ENCODE measurements at places on chromosomes 5 and 9. TPM values are rescaled to one million over a fixed set of nuclear protein-coding genes. Genes with fewer than 3 reads are reported as not detected.

GRCh38 chr5:107979291-107979690 lies 308.6 kb upstream of the EFNA5 start:
- DNase-seq: no peak

DNA sequence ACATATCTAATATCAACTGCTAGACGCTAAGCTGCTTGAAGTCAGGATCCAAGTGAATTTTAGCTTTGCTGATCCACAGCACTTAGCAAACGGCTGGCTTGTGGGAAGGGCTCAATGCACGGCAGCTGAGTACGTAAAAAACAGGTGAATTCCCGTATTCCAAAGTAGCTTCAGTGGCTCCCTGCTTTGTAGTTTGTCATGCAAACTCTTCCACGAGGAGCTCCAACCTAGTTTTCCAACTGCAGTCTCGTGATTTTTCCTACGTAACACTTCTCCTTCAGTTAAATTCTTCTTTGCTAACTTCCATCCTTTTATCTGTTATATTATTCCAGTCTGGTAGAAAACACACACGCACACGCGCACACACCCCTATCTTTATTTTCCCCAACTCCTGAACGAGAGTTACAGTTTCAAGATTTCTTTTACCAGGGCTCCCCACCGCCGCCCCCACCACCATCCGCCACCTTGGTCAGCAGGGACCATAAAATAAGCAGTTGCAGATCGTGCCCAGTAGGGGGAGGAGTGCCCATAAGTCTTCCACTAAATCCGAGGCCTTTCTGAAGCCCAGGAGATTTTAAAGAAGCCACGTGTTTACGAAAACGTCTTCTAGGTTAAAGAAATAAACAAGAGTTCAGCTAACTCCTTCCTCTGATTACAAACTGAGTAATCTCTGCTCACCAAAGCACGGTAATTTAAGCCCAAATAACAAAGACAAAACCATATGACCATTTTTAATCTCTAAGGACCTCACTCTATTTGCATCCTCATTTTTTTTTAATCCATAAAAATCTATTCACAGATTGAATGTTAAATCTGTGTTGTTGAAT lies 34.8 kb upstream of the TRIO start:
- peak; percentile 86 for DNase-seq

DNA sequence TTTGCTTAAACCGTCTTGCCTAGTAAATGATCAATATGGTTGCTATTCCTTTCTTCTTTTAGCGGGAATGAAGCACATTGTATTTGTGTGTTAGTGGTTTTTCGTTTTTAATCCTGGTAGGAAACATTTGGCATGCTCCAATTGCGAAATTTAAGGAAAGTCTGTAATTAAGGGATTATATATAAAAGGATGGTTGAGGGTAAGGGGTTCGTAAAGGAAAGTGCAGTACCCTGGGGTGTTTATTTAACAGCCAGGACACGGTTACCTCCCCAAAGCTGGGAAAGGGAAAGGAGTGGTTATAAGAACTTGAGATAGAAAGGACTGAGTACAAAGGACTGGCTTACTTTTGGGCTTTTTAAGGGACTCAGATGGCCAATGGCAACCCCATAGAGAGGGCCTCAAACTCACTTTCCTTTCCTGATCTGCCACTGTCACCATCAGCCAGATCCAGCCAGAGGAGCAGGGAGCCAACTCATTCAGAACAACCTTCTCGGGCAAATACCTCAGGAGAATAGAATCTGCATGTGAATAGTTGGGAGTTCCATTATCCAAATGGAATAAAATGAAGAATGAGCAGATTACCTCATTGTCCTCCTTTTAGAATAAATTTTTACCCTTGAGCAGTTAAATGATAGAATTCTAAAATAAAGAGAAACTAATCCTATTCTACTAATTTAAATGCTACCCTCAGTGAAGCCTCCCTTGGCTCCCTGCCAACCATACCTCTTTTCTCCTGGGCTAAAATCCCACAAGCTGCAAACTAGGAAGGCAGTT lies 117.7 kb downstream of the SNCAIP start:
- no peak for DNase-seq

Gene TAF11L10
- total RNA-seq: not detected

DNA sequence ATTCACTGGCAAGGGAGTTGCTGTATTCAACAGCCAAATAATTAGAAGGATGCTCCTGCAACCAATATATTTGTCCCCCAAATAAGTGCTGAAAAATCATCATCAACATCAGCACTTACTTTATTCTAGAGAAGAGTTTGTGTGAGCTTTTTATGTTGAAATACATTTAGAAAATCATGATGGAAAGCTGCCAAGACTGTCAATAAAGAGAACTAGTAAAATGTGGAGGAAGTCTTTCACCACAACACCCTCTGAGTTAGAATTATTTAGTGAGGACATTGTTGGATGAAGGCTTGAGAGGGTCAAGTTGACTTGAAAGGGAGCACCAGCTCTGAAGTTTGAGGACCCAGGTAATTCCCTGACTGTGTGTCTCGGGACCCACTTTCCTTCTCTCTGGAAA lies 100.2 kb upstream of the TBCA start:
- DNase-seq: no peak

GRCh38 chr5:52674815-52675545 lies 112.7 kb upstream of the ITGA1 start:
- DNase-seq: no peak

GRCh38 chr9:69759021-69759420 lies 790 bp downstream of the PTAR1 start:
- DNase-seq: no peak

- peak; percentile 86 for DNase-seq
Measured at GRCh38 chr5:181261320-181262049, 542 bp upstream of the TRIM52 start.

- no peak for DNase-seq
Measured at GRCh38 chr5:103849934-103850333, 287.3 kb upstream of the NUDT12 start.

Gene MARVELD2
- total RNA-seq: 0.36 TPM

Gene ADAMTSL2
- 1.1 TPM for total RNA-seq

DNA sequence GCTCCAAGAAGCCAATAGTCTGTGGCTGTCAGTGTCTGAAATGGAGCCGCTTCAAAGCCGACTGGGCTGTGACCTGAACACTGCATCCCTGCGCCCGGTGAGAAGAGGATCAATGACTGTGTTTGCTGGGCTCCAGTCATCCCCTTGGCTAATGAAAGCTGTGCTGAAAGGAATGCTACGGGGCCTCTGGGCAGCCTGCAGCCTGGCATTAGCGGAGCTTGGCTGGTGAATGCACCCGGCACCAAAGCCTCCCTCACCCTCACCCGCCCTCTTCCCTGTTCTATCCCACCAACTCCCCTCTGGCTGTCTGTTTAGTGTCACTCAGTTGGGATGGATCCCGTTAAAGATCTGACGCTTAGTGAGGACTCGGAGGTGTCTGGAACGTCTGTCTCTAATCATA lies 355.3 kb downstream of the BNC2 start:
- peak; percentile 73 for DNase-seq

GRCh38 chr9:89640361-89640760 lies 35.5 kb downstream of the GADD45G start:
- DNase-seq: peak; percentile 68

DNA sequence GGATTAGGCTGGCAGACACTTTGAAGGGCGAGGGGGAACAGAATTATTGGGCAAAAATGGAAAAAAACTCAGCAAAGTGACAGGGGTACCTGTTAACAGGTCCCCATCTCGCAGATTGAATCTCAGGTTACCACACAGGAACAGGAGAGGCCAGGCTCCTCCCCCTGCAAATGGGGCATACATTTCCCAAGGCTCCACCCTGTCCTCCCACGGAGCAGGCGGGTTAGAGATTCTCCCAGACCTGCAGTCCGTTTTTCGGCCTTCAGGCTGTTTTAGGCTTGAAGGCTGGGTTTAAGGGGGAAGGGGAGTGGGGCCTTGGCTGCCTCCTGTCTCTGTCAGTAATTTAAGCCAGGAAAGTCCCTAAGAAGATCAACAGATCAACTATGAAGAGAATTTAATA lies 42.7 kb downstream of the LRRC70 start:
- no peak for DNase-seq

Gene TAL2
- not detected for total RNA-seq

DNA sequence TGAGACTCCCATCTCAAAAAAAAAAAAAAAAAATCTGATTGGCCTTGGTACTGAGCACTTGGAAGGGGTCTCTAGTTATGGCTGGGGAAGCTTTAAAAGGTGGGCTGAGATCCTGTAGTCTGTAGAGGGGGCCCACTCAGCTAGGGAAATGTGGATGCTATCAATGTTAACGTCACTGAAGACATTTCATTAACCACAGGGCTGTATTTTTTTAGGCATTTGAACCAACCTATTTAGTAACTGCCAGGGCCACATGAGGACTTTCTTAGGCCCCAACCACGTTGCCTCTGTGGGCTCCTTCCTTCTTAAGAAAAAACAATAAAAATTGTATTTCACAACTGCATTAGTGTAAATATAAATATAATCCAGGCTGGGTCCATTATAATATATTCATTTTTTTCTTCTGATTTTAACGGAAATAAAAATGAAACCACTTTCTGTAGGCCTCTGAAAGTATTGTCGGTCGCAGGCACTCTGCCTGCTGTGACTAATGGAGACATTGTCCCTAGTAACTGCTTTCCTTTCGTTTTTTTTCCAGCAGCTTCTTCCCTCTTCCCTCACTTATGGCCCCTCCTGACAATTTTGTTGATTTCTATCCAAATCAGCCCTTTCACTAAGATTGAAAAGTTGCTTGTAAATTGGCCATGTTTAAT lies 71.6 kb downstream of the GCNT1 start:
- DNase-seq: no peak

- DNase-seq: no peak
Measured at GRCh38 chr5:54049963-54050362, 260.4 kb downstream of the ARL15 start.
